ENCODE measurements at places on chromosomes 6 and 20. TPM values are rescaled to one million over a fixed set of nuclear protein-coding genes. Genes with fewer than 3 reads are reported as not detected.

DNA sequence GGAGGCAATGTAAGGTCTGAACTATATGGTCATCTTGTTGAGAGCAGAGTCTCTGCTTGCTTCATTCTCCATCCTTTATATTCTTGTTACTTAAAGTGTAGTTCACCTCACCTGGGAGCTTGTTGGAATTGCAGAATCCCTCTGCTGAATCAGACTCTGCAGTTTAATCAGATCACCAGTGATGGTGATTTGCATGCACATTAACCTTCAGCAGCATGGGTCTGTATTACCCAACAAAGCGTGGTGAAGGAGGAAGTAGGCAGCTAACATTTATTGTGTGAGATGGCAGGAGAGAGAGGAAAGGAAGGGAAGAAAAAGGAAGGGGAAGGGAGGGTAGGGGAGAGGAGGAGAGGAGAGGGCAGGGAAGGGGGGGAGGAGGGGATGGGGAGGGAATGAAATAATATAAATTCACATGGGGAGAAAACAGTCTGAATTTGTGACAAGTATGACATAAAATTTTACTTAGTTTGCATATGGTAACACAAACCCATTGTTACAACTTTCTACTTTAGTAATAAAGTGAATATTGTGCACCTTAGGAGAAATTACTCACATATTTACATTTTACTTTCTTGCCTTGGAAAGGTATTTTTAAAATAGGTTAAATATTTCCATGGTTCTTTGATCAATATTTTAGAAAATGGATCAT lies 740.7 kb downstream of the DHX35 start:
- no peaks in the 10 kb centered on the region for H3K27me3 ChIP-seq
- no peak overlapping the region for H3K4me3 ChIP-seq
- no peaks in the 10 kb centered on the region for H3K36me3 ChIP-seq
- H3K27ac ChIP-seq, result no peak overlapping the region

DNA sequence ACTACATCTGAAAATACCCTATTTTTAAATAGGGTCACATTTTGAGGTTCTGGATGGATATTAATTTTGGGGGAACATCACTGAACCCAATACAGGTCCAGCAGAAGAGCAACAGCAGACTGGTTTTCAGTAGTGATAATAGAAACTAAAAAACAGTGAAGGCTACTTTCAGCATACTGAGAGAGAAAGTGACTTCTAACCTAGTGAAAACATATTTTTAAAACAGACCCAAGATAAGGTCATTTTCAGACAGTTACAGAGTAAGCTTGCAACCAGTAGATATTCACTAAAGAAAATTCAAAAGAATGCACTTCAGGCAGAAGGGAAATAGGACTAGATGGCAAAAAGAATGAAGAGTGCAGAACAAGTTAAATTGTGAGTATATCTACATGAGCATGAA lies 42.0 kb upstream of the TMEM244 start:
- H3K27ac ChIP-seq, result no peak overlapping the region
- no peak overlapping the region for H3K4me3 ChIP-seq
- DNase-seq, result no peak
- no peaks in the 10 kb centered on the region for H3K36me3 ChIP-seq
- H3K4me1 ChIP-seq, result no peaks in the 10 kb centered on the region

GRCh38 chr6:92011681-92012245 lies 1407.6 kb downstream of the EPHA7 start:
- H3K4me3 ChIP-seq, result no peak overlapping the region
- H3K27ac ChIP-seq, result no peak overlapping the region
- H3K27me3 ChIP-seq, result no peaks in the 10 kb centered on the region
- H3K36me3 ChIP-seq, result no peaks in the 10 kb centered on the region

Gene PREX1
- 10.2 TPM for total RNA-seq

DNA sequence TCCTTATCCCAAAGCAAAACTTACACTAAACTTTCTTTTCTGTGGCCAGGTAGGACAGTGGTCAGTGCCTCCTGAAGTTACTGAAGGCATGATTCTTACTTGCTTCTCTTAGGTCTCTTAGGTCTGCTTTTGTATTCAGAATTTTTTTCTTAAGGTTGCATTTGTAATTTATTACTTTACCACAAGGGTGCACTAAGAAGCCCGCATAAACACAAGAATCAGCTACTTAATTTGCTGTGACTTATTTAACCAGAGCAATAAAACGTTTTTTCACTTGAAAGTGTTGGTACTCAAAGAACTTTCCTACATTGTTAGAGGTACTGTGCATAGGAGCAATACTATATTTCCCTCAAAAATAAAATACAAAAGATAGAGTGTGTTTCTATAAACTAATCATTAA lies 75.4 kb upstream of the LAMA2 start:
- no peaks in the 10 kb centered on the region for H3K4me1 ChIP-seq
- no peak overlapping the region for H3K4me3 ChIP-seq
- H3K27ac ChIP-seq, result no peak overlapping the region
- H3K36me3 ChIP-seq, result no peaks in the 10 kb centered on the region
- no peaks in the 10 kb centered on the region for H3K27me3 ChIP-seq
- DNase-seq, result no peak

All from thyroid gland (tissue), 4 donors.